ENCODE measurements at places on chromosomes 4 and X.

DNA sequence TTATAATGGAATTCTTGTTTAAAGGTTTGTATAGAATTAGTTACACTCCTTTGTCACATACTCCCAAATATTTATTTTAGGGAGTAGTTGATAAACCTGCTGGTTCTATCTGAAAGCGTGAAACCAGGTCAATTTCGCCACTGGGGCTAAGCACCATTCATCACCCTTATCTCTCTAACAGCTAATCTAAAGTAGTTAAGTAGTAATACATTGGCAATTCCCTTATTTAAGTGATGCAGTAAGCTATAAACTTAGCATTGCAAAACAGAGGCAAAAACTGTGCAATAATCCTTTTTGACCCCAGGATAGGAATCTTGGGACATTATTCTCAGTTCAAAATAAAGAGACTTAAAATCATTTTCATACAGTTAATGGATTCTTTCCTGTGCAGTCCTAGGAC is 33.7 kb upstream of the PTPN13 start:
- no peak for DNase-seq

DNA sequence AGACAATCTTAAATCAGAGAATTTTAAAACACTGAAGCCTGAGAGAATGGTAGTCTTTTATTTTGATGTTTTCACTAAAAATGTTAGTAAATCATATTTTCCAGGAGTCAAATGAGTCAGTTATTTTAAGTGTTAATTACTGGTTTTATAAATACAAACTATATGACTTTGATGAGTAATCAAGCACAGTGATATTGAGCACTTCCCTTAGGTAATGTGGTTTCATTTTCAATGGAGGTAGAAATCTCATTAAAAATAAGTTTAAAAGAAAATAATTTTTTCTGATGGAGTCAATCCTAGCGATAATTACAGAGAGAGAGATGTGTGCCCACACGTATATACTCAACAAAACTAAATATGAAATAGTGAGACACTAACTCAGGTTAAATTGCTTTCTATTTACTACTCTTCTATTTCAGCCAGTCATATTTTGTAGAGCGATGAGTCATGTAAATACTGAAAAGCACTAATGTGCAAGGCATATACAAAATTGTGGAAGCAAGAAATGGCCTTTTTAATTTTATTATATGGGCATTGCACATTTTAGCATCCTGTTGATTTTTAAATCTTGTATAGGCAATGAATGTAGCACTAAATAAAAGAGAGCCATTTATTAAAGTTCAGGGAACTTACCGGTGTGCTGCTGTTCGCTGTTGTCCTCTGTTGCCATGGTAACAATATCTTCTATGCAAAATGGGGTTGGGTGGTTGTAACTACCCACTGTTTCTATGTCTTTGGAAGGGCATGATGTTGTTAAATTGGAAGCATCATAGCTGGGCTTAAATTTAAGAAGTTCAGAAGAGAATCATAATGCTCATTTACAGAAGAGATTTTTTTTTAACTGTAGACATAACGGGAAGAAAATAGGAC is 513.7 kb downstream of the TLL1 start:
- DNase-seq = no peak

DNA sequence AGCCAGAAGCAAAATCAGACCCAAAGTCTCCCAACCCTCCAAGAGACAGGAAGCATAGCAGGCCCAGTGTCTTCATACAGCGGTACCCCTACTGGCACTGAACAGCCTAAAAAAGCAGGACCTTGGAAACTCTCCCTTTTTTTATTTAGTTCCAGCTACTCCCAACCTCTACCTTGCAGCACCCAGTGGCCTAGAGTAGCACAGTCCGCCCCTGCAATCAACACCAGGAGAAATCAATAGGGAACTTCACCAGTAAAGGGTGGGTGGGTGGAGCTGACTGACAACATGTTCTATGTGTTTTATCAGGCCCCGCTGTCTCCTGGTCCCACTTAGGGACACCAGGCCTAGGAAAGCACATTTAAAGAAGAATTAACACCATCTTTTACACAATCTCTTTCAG is 378.5 kb upstream of the CT83 start:
- no peak for DNase-seq

DNA sequence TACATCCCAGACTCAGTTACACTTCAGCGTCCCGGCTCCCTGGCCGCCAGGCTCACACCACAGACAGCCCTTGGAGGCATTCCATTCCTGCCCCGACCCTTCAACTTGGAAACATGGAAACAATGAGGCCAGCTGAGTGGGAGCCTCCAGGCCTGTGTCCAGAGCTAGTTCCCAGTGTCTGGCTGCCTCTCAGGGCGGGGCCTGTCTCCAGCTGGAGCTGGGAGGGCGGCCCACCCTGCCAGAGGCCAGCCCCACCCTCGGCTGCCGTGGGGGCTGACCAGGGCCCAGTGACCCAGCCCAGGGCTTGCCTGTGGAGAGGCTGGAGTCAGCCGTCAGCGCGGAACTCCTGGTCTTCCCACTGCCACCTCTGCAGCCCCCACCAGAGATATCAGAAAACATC is 37.4 kb upstream of the SPON2 start:
- DNase-seq = no peak

- no peak for DNase-seq
Observed at GRCh38 chr4:81607950-81608349, 136.2 kb upstream of the RASGEF1B start.

DNA sequence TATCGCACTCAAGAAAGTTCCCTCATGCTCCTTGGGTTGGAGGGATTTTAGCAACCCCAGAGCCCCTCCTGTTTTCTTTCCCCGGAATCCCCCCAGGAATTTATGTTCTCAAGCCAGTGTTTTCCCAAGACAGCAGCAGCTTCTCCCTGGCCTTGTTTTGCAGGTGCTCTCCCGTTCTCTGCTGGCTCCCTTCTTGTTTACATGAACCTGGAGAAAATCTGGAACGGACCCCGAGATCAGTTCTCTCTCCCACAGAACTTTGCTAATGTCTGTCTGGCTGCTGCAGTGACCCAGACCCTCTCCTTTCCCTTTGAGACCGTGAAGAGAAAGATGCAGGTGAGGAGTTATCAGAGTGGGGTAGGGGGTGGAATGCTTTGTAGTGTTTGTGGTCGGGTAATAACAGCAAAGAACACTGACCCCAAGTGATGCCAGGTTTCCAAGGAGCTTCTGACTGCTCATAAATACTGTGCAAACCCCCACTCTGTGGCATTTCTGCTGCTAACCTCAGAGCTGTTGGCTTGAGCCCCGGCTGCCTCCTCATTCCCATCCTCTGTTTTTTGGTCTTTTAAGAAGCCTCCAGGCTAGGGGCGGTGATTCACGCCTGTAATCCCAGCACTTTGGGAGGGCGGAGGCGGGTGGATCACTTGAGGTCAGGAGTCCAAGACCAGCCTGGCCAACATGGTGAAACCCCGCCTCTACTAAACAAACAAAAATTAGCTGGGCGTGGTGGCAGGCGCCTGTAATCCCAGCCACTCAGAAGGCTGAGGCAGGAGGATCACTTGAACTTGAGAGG is 11.1 kb downstream of the SLC25A43 start:
- DNase-seq = no peak

DNA sequence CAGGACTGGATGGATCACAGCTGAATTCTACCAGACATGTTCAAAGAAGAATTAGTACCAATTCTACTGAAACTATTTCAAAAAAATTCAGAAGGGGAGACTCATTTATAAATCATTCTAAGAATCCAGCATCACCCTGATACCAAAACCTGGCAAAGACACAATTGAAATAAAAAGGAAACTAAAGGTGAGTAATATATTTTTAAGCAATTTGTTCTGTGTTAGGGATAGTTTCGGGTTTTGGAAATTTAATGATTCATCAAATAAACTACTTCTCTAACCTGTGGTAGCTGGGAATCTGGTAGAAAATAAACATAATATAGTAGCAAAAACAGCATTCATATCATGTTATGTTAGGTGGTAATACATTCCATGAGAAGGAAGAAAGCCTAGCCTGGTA is 662.2 kb upstream of the BOD1L1 start:
- DNase-seq = no peak

DNA sequence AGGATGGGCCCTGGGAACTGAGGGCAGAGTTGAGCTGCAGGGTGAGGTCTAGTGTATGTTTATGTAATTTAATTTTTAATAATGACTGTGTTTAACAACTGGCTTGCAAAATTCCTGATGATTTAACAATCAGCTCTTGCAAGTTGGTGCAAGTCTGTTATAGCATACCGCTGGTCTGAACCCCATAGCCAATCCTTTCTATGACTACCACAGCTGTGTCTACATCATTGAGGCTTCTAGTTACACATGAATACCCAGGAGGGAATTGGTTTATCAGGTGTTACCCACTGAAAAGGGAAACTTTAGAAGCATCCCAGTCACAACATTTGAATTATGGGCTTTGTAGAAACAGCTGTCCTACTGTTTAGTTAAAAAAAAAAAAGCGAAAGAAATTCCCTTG is 38.3 kb downstream of the SUPT20HL1 start:
- DNase-seq = no peak

GRCh38 chrX:134883137-134883700 is 107.6 kb upstream of the SMIM10 start:
- no peak for DNase-seq
